Frontal cortex (tissue), 4 donors: ENCODE measurements at places on chromosomes 2 and 18. TPM values are rescaled to one million over a fixed set of nuclear protein-coding genes. Genes with fewer than 3 reads are reported as not detected.
A peak's percentile ranks its signal among the peaks of the same experiment; 100 is the strongest.

The LOXL3 gene
- 14.3 TPM for total RNA-seq

The OSGEPL1 gene
- total RNA-seq: 26.1 TPM

The KLHL30 gene
- under 0.01 TPM for total RNA-seq

The CRYGD gene
- 2.4 TPM for total RNA-seq

DNA sequence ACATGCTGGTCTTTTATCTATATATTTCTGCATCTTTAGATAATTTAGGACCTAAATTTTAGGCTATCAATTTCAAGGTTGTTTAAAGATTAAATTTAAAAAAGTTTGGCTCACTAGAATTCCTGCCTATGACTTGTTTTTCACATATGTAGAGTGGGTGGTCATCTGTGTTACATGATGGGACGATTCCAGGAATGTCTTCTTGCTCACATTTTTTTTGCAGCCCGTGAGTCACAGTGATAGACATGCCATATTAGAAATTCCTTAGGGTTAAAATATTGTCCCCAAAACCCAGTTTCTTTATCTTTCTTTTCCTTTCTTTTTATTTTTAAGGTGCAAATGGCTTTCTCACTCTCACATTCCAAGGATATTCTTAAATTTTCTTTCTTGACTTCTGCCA, 652.0 kb downstream of the PLCL1 start:
- DNase-seq: no peak

GRCh38 chr2:232485757-232486557, 1.7 kb downstream of the ECEL1 start:
- no peak for DNase-seq

DNA sequence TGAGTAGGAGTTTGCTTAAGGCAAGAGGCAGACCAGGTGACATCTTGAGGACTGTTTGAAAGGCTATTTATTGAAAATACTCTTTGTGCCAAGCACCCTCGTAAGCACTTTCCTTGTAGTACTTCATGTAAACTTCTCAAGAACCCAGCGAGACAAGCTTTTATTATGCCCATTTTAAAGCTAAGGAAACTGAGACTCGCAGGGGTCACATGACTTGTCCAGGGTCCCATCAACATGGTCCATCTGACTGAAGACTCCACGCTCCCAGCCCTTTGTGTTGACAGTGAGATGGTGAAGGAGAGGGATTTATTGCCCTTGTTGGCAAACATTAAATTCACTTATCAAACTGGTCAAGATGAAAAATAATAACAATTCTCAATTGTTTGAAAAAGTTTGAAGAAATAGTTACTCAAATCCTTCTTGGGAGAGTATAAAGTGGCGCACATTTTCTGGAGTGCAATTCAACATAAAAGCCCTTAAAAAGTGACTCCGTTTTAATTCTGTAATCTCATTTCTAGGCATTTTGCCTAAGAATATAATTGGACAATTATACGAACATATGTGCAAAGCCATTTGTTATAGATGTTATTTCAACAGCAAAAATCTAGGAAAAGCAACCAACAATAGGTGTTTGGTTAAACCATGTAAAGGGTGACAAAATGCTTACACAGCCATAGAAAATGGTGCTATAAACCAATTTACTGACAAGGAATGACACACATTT, 270.5 kb upstream of the NCKAP5 start:
- no peak for DNase-seq

DNA sequence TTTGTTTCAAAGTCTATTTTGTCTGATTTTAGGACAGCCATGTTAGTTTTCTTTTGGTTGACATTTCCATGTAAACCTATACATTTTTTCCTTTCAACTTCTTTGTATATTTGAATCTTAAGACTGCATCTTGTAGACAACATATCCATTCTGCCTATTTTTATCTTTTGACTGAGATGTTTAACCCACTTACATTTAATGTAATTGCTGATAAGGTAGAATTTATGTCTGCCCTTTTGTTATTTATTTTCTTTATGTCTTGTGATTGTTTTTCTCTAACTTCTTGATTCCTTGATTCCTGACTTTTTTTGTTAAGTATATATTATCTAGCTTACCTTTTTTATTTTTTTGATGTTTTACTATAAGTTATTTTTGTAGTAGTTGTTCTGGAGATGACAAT, 542.5 kb downstream of the SUCLG1 start:
- DNase-seq: no peak

DNA sequence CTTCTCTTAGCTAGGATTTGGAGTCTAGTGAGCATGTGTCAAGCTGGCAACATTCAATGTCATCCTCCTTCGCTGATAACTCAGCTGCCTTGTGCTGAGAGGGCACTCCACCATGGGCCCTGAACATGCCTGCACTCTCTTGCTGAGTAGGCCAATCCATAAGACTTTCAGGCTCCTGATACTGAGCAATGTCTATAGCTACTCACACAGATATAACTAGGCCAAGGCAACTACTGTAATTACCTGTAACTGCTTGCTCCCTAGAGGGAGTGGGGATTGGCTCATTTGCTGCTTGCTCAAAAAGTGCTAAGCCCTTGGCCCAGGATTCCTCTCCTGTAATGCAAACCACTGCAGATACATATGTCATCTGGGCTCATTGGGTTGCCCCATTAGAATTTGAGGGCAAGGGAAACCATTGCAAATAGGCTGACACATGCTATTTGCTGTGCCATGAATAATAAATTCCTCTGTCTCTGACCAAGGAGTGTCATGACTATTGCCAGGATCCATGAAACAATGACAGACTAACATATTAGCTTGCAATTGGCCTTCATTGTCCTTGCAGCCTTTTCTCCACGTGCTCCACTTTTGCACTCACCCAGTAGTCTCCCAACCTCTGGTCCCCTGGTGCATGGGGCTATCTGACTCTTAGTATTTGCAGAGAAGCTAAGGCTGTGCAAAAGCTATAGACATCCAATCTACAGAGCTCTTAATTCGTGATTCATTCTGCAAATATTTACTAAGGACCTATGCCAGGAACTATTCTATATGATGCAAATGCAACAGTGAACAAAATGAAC, 36.9 kb upstream of the BMPR2 start:
- DNase-seq: no peak

DNA sequence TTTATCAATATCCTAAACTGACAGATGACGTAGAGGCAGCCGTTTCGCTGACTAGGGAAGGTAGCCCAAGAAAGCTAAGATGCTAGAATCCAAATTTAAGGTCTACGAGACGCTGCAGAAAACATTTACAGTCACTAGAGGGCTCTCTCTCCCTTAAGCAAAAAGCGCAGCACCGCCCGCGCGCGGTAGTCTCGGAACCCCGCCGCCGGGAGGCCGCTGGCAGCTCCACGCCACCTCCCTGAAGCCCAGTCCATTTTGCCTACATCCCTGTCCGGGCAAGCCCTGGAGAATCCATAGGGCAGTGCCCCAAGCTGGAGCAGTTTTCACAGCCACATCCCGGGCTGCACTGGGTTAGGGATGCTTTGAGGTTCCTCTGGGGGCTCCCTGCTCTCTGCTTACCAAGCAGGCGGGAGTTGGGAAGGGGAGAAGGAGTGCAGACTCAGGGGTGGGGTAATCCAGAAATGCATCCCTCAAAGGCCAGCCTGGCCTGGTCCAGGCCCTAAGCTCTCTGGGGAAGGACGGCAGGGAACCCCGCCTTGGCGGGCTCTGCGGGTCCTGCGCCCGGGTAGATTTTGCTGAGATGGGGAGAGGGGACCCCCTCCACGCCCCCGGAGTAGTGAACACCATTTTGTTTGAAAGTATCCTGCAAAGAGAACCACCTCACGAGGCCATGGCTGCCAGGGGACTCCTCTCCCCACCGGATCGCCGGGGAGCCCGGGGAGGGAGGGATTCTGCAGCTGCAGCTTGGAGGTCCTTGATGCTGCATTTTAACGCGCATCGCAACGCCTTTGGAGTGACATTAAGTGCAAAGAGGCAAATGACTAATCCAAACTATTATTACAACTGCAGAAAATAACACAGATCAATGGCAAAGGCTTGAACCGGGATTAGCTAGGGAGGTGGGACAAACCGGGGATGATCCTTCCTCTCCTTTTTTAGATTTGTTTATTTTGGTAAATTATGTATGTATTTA, 1.3 kb upstream of the DPYSL5 start:
- DNase-seq: peak; percentile 75

DNA sequence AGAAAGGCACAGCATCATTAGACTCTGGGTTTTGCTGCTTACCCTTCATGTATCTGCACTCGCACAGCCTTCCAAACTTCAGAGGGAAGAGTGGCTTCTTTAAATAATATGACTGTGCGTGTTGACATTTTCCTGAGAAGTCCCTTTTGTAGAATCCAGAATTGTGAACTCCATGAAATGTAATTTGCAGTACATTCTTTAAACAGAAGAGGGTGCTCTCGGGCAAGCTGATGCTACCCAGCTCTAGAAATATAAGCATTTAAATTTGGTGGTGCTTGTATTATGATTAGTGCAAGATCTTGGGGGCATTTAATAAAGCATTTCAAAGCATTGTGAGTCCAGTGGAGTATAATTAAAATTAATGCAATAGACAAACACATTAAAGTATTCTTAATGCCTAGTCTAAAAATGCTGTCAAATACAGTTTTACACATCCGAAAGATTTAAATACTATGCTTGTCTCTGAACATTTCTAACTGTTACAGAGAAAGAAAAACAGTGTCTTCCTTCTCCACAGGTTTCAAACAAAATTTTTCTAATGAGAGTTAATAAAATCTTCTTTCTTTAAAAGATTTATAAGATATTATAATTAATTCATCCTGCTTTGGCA, 17.3 kb upstream of the GTF2A1L start:
- DNase-seq: no peak

DNA sequence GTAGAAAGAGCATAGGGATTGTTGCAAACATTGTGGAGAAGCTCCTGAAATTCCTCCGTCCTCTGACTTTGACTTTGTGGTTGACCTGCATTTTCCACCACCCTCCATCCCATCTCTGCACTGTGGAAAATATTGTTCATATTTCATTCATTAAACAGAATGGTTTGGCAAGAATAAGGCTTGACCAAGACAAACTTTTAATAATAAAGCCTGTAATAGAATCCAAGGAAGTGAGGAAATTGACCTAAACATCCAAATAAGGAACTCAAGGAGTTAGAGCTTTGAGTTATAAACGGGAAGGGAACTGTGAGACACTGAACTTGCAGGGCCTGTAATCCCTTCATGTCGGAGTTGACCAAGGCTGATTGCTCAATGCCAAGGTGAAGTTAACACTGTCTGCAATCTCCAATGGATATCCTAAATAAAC, 115.2 kb downstream of the GFPT1 start:
- no peak for DNase-seq

DNA sequence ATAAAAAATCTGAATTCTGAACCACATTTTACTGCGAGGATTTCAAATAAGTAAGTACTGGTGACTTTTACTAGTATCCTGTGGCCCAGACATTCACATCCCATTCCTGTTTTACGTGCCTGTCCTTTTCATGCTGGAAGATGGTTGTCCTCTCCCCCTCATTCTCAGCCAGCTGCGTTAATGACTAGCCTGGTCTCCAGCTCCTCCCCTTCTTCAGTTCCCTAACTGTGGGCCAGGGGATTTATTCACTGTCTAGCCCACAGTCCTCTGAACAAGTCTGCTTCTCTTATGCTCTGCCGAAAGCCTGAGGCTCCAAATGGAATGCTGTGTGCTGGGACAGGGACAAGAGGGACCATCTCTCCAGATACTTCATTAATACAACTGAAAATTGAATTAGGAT, 373.9 kb downstream of the PTPRM start:
- no peak for DNase-seq
